Adipose tissue (tissue), 3 donors: ENCODE measurements at places on chromosomes 4 and X. TPM values are rescaled to one million over a fixed set of nuclear protein-coding genes. Genes with fewer than 3 reads are reported as not detected.

Gene FAM236A
- not detected for polyA plus RNA-seq

Gene ADH1B
- polyA plus RNA-seq, result 1,151 TPM

Gene REELD1
- polyA plus RNA-seq, result 0.10 TPM

Gene CYLC1
- polyA plus RNA-seq, result not detected

Gene NHSL2
- polyA plus RNA-seq, result 0.41 TPM

Gene PHOX2B
- polyA plus RNA-seq, result 0.03 TPM

Gene TMEM31
- polyA plus RNA-seq, result not detected

Gene POF1B
- polyA plus RNA-seq, result 0.49 TPM

Gene RASL11B
- 0.42 TPM for polyA plus RNA-seq

Gene FGFBP2
- 0.20 TPM for polyA plus RNA-seq

Gene C4orf50
- polyA plus RNA-seq, result not detected

Gene GPR119
- not detected for polyA plus RNA-seq

Gene DGKK
- not detected for polyA plus RNA-seq

Gene SASH3
- 10.7 TPM for polyA plus RNA-seq

Gene PPEF2
- polyA plus RNA-seq, result not detected

Gene SPANXN4
- not detected for polyA plus RNA-seq

Gene TMSB15A
- polyA plus RNA-seq, result not detected

Gene NDUFC1
- 77.3 TPM for polyA plus RNA-seq

Gene UGT2B17
- 0.56 TPM for polyA plus RNA-seq

Gene TACR3
- polyA plus RNA-seq, result not detected

Gene RRH
- not detected for polyA plus RNA-seq

Gene P2RY10
- polyA plus RNA-seq, result 0.20 TPM

Gene IL3RA
- polyA plus RNA-seq, result 19.0 TPM

Gene CCDC120
- polyA plus RNA-seq, result 3.8 TPM

Gene HPSE
- 1.8 TPM for polyA plus RNA-seq

Gene IL1RAPL1
- polyA plus RNA-seq, result not detected

Gene CHST7
- polyA plus RNA-seq, result 3.0 TPM

Gene SLC9A6
- polyA plus RNA-seq, result 6.5 TPM

Gene KCND1
- polyA plus RNA-seq, result 0.46 TPM

Gene CETN2
- polyA plus RNA-seq, result 14.3 TPM

Gene TLL1
- 1.9 TPM for polyA plus RNA-seq

Gene NUP62CL
- polyA plus RNA-seq, result not detected

Gene CCSER1
- 1.2 TPM for polyA plus RNA-seq

Gene GPRIN3
- polyA plus RNA-seq, result 0.88 TPM

Gene PAGE5
- polyA plus RNA-seq, result not detected

Gene PAGE1
- not detected for polyA plus RNA-seq

Gene GYPB
- polyA plus RNA-seq, result not detected

Gene TASL
- 0.40 TPM for polyA plus RNA-seq

Gene ADH1C
- 118 TPM for polyA plus RNA-seq

Gene LGI2
- polyA plus RNA-seq, result 0.98 TPM

Gene CCDC110
- polyA plus RNA-seq, result 0.25 TPM

Gene NWD2
- polyA plus RNA-seq, result 0.51 TPM

Gene RAPGEF2
- polyA plus RNA-seq, result 11.2 TPM
